Left kidney (tissue), 8 donors: ENCODE measurements at places on chromosomes 3 and 15. TPM values are rescaled to one million over a fixed set of nuclear protein-coding genes. Genes with fewer than 3 reads are reported as not detected.

Gene CGNL1
- 63.7 TPM for polyA plus RNA-seq

DNA sequence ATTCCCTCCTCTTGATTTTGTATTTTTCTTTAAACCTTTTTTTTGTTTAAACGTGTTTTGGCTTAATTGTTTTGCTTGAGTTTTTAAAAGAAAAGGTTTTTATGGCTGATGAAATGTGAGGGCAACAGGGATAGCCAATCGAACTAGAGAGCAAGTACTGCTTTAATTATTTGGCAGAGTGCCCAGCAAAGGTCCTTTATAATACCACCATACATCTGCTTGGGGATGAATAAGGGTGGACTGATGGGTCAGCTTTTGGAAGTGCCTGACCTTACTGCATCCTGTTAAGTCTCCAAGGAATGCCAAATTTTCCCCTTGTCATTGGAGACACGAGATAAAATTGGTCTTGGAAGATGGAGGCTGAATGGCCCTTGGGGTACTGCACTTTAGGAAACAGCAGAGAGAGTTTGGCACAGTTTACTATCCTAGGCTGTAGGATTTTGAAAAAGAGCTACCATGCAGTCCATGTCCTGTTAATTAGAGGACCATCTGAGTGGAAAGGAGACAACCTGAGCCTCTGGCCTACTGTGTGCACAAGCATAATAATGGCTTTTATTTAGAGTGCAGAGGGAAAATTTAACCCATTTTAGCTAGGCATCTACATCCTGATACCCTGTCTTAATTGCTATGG lies 19.8 kb upstream of the MTHFS start:
- DNase-seq = no peak

DNA sequence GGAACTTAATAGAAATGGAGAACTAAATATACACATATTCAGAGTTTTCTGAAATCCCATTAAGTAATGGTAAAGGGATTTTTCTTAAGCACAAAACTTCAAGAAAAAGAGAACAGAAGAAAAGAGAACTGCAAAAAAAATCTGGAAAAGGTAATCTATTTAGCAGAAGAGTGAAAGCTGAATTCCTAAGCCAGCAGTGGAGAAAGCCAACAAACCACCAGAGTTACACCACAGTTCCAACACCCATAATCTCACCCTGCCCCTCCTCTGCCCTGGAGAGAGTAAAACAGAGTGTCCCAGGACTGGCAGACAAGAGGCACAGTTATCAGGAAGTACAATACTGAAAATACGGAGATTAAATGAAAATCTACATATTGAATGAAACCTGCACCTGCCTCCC lies 29.4 kb downstream of the TP53BP1 start:
- no peak for DNase-seq

- DNase-seq = no peak
Observed at GRCh38 chr3:122014741-122015140, 7.3 kb downstream of the ILDR1 start.

Gene DGKG
- polyA plus RNA-seq = 0.43 TPM
